GDM1 (cell line): ENCODE measurements at places on chromosomes 11 and 22.

GRCh38 chr11:96366024-96366423 is 23.0 kb upstream of the MAML2 start:
- DNase-seq, result no peak

DNA sequence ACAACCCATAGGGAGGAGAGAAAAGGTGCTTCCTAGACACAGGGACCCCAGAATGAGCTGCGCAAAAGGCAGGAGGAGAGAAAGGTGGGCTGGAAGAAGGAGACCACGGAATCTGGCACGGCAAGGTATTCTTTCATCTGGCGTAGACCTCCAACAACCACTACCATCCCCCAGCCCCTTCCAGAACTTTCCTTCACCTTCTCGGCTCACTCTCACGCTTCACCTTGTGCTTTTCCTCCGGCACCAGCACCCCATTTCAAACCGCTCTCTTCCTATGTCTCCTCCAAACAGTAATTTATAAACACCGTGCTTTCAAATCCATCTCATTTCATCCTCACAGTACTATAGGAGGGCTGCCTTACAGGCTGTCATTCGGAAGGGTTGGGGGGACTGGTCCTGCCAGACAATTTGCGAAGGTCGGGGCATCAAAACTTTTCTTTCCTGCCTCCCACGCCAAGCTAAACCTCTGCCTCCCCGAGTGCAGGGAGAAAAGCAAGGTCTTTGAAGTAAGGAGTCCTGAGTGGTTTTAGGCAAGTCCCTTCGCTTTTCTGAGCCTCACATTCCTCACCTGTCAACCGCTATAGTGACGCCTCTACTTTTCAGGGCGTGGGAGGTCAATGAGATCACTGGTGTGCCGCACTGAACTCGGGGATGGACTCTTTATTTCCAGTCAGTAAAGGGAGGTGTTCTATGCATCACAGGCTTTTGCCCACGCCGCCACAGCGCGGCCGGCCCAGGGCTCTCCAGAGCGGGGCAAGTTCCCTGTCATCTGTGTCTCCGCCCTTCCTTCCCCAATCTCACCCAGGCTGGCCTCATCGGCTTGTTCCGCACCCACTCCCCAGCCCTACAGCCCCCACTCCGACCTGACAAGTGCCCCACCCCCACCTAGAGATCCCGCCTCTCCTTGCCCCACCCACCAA is 800 bp downstream of the KCTD21 start:
- no peak for DNase-seq

GRCh38 chr11:44634401-44635281 is 69.2 kb downstream of the CD82 start:
- no peak for DNase-seq

DNA sequence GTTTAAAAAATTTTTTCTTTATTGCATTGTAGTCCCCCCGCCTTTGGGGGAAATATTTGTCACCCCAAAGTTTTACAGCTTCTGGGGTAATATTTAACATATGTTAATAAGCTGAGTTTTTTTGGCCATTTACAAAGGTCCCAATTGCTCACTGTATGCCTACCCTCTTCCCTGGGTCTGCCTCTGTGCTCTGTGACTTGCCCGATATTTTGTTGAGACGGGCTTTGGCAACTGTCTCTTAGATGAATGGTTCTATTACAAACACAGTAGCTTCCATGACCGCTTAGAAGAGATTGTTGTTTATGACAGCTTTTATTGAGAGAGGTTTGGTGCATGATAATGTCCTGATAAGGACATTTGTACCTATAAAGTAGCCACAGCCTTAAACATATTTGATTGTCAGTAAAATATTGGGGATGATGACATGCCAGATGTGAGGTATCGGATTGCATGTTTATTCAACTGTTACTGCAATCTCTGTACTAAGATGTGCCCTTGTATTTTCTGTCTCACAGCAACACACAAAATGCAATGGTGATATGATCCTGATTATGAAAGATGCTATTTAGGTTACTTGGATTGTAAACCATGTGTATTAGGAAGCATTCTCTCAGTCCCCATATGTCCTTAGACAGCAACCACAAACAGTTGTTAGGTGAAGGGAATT is 103.1 kb downstream of the TEAD1 start:
- no peak for DNase-seq

GRCh38 chr11:64208086-64208795 is 1.7 kb downstream of the FERMT3 start:
- no peak for DNase-seq

- DNase-seq, result no peak
These were observed 3.6 kb upstream of the MB start for GRCh38 chr22:35620624-35621251.

- DNase-seq, result no peak
These were observed 7.1 kb downstream of the USP18 start for GRCh38 chr22:18156878-18157713.

GRCh38 chr11:43646767-43647166 is 33.8 kb upstream of the HSD17B12 start:
- DNase-seq, result no peak

DNA sequence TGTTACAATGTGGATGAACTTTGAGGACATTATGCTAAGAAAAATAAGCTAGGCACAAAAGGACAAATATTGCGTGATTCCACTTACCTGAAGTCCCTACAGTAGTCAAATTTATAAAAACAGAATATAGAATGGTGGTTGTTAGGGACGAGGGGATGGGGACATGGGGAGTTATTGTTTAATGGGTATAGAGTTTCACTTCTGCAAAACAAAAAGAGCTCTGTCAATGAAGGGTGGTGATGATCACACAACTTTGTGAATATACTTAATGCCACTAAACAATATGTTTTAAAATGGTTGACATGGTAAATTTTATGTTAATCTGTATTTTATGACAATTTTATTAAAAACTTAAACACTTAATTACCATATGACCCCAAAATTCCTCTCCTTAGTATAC is 26.1 kb downstream of the INTS4 start:
- DNase-seq, result no peak

DNA sequence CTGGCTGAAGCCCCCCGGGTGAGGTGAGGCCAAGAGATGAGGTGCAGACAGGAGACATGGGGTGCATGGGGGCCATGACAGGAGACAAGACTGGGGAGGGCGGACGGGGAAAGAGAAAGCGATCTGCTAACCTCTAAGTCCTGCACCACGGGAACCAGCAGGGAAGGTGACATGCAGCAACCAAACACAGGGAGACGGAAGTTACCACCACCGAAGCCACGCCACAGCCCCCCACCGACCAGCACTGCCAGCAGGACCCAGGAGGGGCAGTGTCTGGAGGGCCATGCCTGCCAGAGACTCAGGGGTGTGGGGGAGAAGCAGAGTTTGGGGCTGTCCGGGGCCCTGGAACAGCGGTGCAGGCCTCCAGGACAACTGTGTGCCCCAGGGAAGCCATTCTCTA is 14.1 kb upstream of the RASL10A start:
- no peak for DNase-seq

- no peak for DNase-seq
These were observed 68.2 kb downstream of the EMSY start for GRCh38 chr11:76512851-76513653.

GRCh38 chr11:73375830-73376159 is 404 bp upstream of the RELT start:
- no peak for DNase-seq

GRCh38 chr11:36356201-36356600 is 60.1 kb downstream of the PRR5L start:
- DNase-seq, result peak; percentile 40

- DNase-seq, result no peak
These were observed 240.1 kb downstream of the ST3GAL4 start for GRCh38 chr11:126595560-126595959.

DNA sequence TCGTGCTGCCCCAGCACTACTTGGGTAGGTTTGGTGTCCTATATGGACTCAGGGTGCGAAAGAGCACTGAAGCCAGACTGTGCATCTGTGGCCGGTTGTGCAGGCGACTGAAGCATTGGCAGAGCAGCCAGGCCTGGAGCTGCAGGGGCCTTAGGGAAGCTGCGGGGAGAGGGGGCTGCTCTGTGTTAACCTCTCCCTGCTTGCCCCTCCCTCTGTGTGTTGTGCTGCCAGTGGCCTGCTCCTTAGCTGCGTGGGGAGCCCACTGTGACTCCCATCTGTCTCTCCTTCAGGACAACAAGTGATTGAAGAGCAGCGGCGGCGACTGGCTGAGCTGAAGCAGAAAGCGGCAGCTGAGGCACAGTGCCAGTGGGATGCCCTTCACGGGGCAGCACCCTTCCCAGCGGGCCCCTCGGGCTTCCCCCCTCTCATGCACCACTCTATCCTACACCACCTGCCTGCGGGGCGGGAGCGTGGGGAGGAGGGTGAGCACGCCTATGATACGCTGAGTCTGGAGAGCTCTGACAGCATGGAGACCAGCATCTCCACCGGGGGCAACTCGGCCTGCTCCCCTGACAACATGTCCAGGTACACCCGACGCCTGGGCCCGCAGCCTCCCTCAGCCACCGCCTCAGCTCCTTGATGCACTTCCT is 34.3 kb downstream of the TREH start:
- DNase-seq, result no peak

GRCh38 chr11:40119661-40120060 is 1339.8 kb downstream of the LRRC4C start:
- no peak for DNase-seq

GRCh38 chr11:113446112-113446511 is 29.1 kb downstream of the DRD2 start:
- no peak for DNase-seq

DNA sequence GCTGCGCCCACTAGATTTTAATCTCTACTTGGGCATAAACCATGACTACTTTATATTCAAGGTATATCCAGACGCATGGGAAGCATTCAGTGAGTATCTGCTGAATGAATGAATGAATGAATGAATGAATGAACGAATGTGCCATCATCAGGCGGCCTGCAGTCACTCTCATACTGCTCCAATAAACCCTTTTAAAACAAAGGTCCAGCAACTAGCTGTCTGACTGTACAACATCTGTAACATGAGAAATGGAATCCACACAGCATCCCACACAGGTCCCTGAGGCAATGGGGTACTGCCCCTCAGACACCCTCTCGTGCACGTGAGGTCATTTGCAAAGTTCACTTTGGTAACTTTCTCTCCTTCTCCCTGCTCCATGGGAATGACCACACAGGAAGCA is 147.5 kb downstream of the LARGE1 start:
- DNase-seq, result no peak

DNA sequence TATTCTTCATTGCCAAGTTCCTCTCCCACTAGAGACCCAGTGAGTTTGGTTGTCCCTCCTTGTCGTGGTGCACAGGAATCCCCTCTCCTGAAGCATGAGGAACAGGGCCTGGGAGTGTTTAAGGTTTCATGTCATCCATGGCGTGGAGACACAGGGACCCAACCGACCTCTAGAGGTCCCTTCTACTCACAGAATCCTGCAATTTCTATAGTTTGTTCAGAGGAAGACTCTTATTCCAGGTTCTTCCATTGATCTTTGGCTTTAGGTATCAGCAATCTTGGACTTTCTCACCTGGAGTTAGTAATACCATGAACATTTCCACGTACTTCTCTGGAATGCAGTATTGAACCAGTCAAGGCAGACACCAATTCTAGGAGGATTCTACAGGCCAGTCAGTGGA is 548.2 kb downstream of the NTM start:
- no peak for DNase-seq

DNA sequence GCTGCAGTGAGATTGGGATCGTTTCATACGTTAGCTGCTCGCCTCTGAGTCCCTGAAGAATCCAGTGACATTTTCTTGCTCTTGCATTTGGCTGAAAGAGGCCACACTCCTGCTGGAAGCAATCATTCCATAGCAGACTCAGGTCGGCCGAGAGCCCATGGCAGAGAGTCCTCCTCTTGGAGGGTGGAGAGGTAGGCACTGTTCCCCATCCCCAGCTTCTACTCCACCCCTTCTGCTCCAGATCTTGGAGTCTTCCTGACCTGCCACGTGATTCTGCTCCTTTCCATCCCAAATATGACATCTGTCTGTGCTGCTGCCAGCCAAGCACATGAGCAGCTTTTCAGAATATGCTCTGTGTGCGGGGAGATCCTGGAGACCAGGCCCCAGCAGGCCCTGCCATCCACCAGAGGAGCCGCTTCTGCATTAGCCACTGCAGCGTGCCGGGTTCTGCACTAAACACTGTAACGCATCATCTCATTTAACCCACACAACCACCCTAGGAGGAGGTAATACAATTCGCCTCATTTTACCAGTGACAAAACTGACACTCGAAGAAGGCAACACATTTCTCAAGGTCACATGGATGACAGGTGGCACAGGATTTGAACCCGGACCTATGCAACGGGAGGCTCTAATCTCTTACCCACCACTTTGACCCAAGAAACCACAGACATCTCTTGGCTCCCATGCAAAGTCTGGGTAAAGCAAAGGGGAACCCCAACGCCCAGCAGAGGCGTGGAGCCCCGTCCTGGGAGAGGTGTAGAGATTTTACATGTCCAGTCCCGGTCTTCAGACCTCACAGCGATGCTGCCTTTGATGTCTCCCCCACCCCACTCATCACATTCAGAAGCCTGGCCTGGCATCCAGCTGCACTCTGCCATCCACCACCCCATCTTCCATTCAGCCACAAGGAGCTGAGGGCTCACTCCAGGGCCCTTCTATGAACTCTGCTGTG is 78.8 kb downstream of the FEZ1 start:
- no peak for DNase-seq

DNA sequence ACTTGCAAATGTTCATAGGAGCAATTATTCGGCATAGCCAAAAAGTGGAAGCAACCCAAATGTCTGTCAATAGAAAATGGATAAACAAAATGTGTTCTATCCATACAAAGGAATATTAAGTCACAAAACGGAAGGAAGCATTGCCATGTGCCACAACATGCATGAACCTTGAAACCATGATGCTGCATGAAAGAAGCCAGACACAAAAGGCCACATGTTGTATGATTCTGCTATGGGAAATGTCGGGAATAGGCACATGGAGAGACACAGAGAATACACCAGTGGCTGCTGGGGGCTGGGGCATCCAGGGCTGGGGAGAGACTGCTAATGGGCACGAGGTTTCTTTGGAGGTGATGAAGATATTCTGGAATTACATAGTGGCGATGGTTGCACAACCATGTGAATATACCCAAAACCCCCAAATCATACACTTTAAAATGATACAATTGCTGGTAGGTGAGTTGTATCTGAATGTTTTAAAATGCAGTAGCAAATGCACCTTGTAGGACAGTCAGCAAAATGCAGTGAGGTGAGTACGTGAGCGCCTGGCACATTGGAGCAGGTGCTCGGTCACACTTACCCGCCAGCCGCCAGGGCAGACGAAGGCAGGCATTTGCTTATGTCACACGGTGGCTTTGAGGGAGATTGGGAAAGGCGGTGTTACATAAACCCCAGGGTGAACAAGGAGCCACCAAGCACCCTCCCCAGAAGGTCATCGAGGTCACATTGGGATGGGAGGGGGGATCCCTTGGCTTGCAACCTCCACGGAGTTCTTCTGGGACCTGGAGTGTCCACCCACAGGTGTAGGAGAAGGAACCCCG is 6.3 kb upstream of the OSM start:
- no peak for DNase-seq

- no peak for DNase-seq
These were observed 389.5 kb upstream of the B3GAT1 start for GRCh38 chr11:134801570-134801969.

- DNase-seq, result no peak
These were observed 57.9 kb downstream of the UVRAG start for GRCh38 chr11:75872887-75873416.

GRCh38 chr11:46295312-46296058 is 18.0 kb downstream of the CREB3L1 start:
- peak; percentile 64 for DNase-seq
